ENCODE measurements at places on chromosomes 5 and 9.

DNA sequence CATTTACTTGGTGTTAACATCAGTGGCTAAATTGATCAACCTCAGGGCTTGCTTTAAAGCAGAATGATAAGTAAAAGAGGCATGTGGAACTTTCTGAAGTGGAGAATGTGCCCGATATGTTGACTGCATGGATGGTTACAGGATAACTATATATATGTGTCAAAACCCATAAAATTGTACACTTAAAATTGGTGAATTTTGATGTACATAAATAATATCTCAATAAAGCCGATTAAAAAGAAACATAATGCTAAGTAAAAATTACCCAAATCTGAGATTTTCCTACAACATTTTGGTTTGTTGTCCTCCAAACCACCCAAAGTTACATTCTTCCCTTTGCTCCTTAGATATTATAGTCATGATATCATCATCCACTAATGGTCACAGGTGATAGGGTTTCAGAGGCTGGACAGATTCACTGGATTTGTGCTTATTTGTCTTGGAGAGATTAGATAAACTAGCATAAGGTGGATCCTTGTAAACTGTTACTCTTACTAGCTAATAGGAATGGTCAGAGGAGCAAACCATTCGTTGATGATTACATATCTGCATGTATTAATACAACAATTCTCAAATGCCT, 119.7 kb upstream of the RPS23 start:
- DNase-seq = no peak

DNA sequence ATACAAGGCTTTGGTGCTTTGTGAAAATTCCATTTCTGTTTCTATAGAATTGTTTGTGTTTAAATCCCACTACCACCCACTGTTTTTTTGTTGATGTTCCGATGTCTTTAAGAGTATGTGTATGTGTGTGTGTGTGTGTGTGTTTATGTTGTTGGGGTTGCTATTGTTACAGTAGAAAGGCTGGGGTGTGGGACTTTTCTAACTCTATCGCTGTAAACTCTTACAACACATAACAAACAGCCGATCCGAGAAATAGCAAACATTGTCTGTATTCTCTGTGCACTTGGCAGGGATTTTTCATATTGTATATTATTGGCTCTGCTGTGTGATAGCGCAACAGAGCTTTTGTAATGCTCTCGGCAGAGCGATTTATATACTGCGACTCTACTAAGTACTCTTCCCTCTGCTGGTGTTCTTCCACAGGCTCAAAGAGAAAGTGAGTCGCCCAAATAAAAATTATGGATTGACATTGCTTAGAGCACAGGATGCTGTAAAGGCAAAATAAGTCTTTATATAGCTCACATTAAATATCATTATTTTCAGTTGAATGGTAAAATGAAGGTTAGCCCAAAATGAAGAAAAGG, 492.2 kb upstream of the ARRDC3 start:
- no peak for DNase-seq

- DNase-seq = no peak
Measured at GRCh38 chr5:133336121-133336968, 276.0 kb downstream of the FSTL4 start.

- DNase-seq = no peak
Measured at GRCh38 chr5:83149671-83150070, 72.3 kb downstream of the XRCC4 start.

DNA sequence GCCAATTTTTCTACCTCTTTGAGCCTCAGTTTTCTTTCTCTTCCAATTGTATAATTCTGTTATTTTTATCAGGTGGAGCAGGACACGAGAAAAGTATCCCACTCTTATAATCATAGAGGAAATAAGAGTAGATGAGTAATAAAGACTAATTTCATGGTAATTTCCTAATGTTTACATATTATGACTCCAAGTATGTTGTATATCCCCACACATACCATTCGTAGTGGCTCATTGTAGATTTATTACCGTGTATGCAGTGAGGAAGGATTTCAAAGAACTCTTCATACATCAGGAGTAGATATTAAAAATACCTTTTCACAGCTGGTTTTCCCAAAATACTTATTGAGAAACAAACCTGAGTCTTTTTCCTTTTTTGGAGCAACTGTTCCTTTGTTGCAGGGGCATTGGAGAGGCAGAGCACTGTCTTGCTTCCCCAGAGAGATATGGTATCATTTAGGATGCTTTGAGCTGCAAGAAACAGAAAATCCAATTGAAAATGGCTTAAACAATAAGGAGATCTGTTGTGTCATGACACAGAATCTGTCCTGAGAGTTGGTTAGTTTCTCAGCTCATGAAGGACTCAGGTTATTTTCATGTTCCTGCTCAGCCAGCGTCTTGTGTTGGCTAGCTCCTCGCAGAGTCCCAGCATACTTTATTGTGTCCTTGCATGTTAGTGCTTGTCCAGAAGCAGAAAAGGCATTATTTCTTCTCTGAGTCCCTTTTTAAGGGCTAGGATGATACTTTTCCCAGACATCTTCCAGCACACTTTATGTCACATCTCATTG, 291.2 kb downstream of the ARHGAP26 start:
- no peak for DNase-seq

DNA sequence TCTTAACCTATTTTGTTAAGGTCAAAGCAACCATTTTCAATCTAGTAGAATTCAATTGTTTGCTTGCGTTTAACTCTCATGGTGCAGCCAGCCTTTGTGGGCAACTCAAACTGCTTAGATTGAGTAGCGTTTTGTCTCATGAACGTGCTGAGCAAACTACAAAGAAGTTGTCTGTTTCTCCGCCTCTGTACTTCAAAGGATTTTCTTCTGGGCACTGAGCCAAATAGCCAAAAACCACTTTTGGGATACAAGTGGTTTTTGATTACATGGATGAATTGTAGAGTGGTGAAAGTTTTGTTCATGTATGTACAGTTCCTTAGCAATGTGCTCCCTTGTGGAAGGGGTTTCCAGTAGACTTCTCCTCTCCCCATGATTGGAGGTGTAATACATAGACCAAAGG, 122.9 kb downstream of the CFAP90 start:
- DNase-seq = no peak

DNA sequence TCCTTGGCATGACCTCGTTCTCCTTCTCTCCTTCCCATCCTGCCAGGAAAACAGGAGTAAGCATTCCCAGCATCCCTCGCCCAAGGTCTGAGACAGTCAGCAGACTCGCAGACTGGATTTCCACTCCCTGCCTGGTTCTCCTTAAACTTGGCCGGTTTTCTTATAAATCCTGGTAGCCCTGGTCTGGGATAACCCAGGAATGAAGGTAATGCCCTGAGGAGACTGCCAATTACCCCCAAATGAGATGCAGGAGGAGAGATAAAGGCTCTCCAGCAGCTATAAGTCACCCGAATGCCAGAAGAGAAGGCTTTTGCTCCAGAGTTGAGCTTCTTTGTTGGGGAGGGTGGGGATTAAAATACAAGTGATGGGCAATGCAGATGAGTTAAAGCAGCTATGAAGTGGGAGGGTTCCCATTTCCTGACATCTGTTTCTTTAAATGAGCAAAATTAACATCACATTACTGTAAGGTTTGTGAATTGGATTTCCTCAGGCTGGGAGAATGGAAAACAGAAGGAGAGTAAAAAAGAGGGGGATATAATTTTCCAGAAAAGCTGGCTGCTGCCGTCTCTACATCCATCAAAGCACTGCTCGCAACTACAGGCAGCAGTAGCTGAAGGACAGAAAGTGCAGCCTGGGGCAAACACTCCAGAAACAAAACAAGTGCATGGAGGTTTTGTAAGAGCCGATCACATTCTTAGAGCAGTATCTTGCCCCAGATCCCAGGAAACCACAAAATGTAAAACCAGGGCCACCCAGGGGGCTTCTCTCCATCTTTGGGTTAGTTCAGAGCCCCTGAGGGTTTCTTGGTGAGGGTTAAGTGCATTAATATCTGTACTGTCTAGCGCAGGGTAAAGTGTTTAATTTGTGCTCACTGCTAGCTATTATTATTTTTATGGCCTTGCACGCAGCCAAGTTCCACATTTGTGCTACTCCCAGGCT, 177.6 kb upstream of the PANK3 start:
- no peak for DNase-seq

GRCh38 chr9:108953983-108954574, 19.9 kb downstream of the ABITRAM start:
- DNase-seq = peak; percentile 65

DNA sequence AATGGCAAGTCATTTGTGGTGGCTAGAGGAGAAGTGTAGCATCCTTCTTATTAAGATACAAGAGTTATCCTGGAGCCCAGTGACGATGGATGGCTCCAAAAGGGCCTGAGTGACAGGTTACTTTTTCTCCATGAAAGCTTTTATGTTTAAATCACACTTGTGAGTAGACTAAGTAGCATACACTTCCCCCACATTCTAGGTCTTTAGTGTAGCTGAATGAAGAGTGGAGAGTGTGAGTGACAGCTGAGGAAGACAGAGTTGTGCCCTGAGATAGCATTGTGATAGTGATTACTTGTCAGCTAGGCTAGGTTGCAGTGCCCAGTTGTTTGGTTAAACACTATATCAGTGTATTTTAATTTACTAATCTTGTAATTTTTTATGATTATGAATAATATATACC, 337.8 kb downstream of the TENT4A start:
- no peak for DNase-seq

- DNase-seq = no peak
Measured at GRCh38 chr9:99096409-99096808, 8.5 kb upstream of the TGFBR1 start.

- no peak for DNase-seq
Measured at GRCh38 chr5:125100951-125101350, 354.5 kb upstream of the ZNF608 start.

DNA sequence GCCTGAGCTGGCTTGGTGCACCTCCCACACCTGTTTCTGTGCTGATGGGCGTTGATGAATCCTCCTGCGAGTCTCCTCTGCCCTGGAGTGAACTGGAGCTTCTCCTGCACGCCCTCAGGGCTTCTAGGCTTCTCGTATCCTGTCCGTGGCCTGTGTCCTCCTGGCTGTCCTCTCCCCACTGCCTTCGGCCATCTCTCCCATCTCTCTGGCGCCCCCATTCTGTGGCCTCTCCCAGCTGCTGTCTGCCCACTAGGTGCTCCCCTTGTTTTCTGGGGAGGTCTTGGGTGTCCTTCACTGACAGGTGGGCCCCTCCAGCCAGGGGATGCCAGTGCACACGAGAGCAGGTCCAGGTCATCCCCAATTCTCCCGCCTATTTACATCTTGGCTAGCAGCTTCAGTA, 28.8 kb downstream of the AHRR start:
- no peak for DNase-seq

GRCh38 chr5:82290908-82291307, 12.8 kb upstream of the RPS23 start:
- DNase-seq = no peak

- DNase-seq = no peak
Measured at GRCh38 chr5:74772359-74772758, 5.3 kb downstream of the NSA2 start.

GRCh38 chr9:133989625-133990365, 2.3 kb downstream of the VAV2 start:
- DNase-seq = no peak

DNA sequence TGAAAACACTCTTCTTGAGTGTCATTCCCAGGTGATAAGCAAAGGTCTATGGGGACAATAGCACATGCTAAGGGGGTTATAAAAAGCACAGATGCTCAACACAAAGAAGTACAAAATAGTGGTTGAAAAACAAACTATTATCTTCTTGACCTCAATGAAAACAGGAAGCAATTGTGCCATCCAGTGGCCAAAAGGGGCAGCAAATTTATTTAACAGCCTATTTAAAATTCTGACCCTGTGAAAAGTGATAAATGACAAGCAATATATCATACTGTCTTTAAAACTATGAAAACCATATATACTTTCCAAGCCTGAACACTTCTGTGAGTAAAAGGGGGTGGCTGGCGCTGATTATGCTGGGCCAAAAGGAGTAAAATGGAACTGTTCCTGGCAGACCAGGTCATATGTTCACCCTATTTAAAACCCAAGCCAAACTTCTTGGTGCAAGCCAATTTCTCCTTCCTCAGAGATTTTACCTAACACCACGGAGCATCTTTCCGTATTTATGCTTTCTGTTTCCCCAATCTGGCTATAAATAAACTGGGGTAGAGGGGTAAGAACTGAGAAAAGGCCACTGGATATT, 29.7 kb downstream of the TEX10 start:
- DNase-seq = peak; percentile 15

GRCh38 chr9:81108821-81109220, 580.5 kb downstream of the TLE1 start:
- no peak for DNase-seq

GRCh38 chr9:77021291-77021894, 1.9 kb downstream of the FOXB2 start:
- no peak for DNase-seq

DNA sequence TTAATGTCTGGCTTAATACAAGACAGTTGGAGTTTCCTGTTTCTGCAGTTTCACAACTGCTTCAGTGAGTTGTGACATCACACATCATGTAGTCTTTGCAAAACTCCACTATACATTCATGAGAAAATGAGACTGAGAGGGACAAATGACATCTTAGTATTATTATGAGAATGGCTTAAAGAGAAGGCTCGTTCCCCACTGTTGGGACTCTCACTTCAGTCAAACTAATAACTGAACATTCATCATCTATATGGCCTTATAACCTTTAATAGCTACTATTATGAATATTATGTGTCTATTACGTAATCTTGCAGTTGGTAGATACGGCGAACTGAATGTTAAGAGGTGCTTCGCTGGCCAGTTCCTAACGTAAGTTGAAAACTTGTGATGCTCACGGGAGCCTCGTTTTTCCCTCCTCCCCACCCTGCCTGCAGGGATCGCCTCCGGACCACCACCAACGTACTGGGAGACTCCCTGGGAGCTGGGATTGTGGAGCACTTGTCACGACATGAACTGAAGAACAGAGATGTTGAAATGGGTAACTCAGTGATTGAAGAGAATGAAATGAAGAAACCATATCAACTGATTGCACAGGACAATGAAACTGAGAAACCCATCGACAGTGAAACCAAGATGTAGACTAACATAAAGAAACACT, 79.4 kb downstream of the SLC1A3 start:
- DNase-seq = no peak

GRCh38 chr5:152170350-152170749, 234.7 kb downstream of the NMUR2 start:
- no peak for DNase-seq

- DNase-seq = no peak
Measured at GRCh38 chr9:92737216-92737606, 27.4 kb downstream of the BICD2 start.

DNA sequence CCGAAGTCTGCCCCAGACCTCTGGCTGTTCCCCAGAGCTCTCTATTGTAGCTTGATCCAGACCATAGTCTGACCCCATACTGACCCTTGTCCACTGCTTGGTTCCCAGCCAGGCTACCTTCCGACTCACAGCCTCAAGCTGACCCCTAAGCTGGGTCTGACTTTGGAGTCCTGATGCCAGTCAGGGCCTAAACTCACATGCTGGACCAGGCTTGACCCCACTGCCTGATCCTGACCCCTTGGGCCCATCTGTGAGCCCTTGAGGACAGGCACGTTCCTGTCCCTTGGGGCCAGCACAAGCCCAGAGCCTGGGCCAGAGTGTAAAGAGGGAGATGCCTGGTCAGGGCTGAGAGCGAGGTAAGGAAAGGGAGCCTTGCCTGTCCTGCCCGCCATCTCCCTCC, 32.7 kb upstream of the ENHO start:
- no peak for DNase-seq

- no peak for DNase-seq
Measured at GRCh38 chr5:169723103-169723831, 86.2 kb downstream of the DOCK2 start.

Measured in hippocampal formation (tissue), 2 donors.